ENCODE measurements at places on chromosomes 1 and 21.

GRCh38 chr1:95742591-95743089 lies 508.6 kb downstream of the RWDD3 start:
- DNase-seq = no peak

- DNase-seq = no peak
These were observed 83.5 kb downstream of the INTS7 start for GRCh38 chr1:211951856-211952255.

GRCh38 chr1:31803610-31804009 lies 12.2 kb downstream of the SPOCD1 start:
- no peak for DNase-seq

DNA sequence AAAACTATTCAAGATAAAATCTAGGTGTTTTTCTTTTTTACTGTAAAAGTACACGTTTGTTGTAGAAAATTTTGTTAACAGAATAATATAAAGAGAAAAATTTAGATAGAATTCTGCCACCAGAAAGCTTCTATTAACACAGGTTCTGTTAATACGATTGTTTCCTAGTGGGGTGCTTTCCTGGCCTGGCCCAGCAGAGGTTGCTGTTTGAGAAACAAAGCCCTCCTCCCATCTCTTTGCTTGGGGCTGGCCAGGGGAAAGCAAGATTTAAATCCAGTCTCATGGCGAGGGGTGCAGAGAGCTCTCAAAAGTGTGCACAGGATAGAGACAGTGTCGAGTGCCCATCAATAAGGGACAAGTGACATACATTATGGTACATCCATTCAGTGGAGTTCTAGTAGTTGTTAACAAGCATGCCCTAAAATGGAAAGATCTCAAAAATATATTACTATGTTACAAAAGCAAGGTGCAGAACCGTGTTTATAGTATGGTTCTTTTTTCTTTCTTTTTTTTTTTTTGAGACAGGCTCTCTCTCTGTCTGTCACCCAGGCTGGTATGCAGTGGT lies 14.6 kb upstream of the ACBD3 start:
- no peak for DNase-seq

DNA sequence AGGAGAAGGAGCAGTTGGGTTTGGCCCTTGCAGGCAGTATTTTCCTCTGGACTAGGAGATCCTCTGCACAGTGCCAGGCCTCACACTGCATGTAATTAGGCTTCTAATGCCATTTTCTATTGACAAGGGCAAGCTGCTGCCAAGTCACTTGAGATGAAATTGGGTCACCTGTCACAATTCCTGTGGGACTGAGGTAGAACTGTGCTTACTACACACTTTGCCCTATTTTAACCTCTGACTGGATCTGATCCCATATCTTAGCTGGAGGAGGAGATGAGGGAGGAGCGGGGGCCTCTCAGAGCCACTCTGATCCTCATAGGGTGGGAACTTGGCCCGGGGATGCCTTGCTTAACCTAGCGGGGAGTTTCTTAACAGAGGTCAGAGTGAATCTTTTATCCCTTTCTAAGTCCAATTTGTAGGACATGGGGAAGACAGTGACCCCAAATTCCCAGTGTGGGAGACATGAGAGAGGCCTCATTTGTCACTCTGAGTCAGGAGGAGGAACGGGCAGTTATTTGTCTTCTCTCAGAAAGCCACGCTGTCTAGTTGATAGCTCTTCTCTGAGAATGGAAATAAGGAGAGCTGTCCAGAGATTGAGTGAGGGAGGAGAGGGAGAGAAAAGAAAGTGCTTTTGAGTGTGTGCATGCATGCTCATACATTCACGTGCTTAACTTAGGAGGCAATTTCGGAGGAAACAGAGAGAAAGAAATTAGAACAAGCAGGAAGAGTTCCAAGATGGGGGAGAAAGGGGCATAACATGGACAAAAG lies 121.3 kb downstream of the CACNA1E start:
- DNase-seq = no peak

- no peak for DNase-seq
These were observed 177.7 kb upstream of the HP1BP3 start for GRCh38 chr1:20964540-20965484.

GRCh38 chr1:27127419-27127818 lies 27.5 kb downstream of the SLC9A1 start:
- DNase-seq = no peak

DNA sequence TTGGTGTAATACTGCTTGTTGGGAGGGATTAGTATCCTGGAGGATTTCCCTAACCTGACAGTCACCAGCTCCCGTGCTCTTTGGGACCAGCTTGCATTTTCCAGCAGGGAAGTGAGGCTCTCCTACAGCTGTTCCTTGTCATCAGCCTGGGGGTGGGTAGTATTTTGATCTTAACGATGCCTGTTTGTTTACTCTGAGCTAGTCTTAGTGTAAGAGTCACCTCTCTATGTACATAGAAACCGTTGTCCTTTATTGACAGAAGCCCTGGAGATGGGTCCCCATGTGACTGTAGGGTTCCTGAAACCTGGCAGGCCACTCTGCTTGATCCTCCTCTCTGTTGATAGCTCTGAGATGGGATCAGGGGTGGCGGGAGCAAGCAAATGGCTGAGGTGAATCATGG lies 58.0 kb downstream of the ACP6 start:
- no peak for DNase-seq

DNA sequence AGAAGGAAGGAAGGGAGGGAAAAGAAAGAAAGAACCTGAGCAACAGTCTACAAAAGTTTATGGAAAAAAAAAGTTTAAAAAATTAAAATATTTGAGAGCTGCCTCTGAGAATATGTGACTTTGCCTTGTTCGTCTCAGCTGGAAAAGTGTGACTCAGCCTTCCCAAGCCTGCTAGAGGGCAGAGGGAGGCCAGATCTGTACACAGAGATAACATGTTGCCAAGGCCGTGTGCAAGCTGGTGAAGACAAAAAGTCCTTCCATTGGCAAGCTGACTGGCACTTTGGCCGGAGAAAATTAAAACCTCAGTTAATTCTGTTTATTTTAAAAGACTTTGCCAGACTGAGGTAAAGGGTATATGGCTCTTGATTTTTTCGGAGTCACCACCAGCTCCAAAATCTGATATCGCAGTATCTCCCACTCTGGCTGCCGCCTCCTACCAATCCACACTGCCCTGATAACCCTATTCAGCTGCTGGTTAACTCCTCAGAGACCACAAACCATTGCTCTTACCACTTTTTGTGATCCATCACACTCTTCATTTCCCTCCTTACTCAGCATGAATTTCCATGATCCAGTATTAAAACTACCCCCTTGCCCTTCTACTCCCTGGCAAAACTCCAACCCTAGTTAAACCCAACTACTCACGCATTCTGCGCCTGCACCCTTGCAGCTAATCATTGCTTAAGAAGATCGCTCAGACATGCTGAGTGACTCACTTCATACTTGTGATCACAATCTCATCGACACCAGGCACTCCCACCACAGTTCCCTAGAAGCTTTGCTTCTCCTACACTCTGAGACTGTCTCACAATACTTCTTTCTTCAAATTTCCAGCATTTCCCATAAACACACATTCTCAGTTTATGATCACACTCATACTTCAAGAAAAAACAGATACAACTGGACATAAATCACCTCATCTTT lies 5.7 kb upstream of the PPP1R15B start:
- peak; percentile 83 for DNase-seq

DNA sequence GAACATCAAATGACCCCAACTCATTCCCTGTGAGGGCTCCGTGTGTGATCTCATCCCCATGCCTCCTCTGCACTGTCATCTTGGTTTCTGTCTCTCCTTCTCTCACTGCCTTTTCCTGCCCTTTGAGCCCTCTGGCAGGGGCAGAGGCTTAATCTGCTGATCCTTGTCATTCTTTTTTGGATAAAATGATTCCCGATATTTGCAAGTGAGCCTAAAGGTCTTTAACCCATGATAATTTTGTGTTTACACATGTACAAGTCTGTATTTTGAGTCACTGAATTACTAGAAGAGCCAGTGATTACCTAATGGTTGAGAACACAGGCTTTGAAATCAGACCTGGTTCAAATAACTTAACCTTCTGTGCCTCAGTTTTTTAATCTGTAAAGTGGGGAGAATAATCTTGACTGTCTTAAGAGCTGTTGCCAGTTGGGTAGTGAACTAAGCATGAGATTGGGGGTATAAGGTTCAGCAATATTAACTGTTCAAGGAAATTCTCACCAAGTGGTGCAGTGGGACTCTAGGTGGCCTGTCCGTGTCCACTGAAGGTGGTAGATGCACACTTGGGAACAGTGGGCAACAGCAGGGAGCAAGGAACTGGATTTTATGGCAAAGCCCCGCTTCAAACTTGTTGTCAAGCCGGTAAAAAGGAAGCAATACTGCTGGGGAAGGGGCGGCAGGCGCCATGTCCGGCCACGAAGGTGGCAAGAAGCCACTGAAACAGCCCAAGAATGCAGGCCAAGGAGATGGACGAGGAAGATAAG lies 1.6 kb downstream of the ECHDC2 start:
- DNase-seq = no peak

DNA sequence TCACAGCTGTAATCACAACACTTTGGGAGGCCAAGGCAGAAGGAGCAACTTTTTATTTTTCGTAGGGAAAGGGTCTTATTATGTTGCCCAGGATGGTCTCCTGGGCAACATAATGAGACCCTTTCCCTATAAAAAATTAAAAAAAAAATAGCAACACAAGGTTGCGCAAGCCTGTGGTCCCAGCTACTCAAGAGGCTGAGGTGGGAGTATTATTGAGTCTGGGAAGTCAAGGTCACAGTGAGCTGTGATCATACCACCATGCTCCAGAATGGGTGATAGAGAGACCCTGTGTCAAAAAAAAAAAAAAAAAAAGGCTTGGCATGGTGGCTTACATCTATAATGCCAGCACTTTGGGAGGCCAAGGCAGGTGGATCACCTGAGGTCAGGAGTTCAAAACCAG lies 131.6 kb downstream of the TRIM33 start:
- no peak for DNase-seq

DNA sequence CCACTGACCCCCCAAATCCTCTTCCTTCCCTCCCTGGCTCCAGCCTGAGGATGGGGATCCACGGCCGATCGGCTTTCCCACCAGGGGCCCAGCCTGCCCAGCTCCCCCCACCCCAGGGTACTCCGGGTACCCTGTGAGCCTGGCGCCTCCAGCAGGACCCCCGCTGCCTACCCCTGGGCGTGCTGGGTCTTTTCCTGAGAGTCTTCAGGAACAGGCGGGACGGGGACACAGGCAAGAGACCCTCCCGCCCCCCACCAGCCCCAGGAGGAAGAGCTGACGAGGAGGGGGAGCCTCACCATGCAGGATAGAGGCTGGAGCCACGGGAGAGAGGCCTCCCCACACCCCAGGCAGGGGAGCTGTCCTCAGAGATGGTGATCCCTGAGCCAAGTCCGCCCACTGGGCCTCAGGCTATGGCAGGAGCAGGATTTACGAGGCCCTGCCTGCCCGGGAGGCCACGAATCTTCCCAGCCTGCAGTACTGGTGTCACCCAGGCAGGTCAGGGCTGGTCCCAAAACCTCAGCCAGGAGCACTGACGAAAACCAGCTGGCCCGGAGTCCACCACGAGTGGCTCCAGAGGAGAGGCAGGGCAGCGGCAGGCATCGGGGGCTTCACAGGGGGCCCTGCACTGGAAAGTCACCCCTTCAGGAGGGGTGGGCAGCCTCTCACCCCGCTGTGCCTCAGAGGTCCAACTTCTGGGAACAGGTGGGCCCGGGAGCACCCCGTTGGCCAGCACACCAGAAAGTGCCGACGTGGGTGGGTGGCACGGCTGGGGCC lies 58.0 kb downstream of the MEGF6 start:
- DNase-seq = no peak

DNA sequence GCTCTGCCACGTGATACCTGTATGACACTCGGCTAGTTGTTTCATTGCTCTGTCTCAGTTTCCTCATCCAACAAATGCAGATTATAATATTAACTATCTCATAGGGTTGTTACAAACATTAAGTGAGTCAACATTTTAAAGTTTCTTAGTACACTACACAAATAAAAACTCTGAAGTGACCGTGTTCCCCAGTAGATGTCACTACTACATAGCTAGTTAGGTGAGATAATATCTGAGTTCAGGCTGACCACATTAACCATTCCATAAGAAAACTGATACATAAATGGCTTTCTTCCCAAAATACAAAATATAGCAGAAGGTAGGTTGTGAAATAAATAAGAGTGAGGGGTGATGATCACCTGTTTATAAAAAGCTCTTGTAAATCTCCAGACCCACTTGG lies 214.1 kb downstream of the NUF2 start:
- DNase-seq = no peak

DNA sequence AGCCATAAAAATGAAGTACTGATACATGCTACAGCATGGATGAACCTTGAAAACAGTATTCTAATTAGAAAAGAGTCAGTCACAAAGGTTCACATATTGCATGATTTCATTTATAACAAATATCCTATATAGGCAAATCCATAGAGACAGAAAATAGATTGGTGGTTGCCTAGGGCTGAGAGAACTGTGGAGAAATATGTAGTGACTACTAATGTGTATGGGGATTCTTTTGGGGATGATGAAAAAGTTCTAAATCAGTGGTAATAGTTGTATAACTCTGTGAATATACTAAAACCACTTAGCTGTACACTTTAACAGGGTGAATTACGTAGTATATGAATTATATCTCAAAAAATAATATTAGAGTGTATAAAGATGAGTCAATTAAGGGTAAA lies 45.8 kb downstream of the RNF115 start:
- DNase-seq = no peak

DNA sequence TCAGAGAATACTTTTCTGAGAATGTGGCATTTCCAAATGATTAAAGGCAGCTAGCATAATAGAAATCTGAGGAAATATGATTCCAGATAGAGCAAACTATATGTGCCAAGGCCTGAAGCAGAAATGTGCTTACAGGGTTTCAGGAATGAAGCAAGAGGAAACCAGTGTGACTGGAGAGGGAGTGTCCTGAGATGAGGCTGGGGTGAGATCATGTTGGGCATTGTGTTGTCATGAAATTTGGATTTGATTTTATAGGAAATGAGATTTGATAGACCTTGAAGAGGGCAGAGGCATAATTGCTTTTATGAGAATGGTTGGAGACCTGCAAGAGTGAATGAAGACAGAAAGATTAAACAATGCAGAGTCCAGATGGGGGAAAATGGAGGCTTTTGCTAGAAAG lies 338.1 kb upstream of the SNX7 start:
- DNase-seq = peak; percentile 29

- DNase-seq = peak; percentile 87
These were observed 120.2 kb downstream of the ETS2 start for GRCh38 chr21:38925923-38926322.

- no peak for DNase-seq
These were observed 34.8 kb downstream of the RPAP2 start for GRCh38 chr1:92333668-92334067.

DNA sequence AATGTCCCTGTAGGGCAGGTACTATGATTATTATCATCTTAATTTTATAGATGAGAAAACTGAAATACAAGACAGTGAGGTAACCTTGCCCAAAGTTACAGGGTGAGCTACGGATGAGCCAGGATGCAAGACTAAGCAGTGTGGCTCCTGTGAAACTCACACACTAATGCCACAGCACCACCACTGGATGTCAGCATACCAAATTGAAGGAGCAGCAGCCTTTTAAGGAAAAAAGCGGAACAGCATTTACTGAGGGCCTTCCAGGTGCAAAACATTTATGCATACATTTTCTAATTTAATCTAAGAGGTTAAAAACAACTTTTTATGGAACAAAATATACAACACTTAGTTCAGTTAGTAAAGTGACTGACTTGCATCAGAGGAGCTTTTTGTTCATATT lies 41.7 kb downstream of the SEC16B start:
- peak; percentile 18 for DNase-seq

Data from hepatic stellate cell (primary cell).